EH (cell line): ENCODE measurements at places on chromosomes 2 and 18.

GRCh38 chr2:37737507-37737906, 66.1 kb upstream of the CDC42EP3 start:
- DNase-seq: peak; percentile 45

DNA sequence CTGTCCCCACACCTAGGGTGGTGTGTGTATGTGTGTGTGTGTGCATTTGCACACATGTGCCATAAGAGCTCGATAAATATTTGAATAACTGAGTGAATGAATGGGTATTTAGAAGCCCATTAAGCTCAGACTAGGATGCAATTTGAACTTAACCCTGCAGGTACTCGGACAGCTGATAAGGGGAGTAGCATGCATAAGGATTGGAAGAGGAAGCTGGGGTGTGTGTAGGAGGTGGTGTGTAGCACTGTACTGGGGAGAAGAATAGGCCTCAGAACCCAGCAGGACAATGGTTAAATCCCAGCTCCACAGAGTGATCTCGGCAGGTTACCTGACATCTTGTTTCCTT, 1.8 kb upstream of the KCNF1 start:
- no peak for DNase-seq

- no peak for DNase-seq
Observed at GRCh38 chr2:10551496-10551895, 103.4 kb upstream of the ODC1 start.

DNA sequence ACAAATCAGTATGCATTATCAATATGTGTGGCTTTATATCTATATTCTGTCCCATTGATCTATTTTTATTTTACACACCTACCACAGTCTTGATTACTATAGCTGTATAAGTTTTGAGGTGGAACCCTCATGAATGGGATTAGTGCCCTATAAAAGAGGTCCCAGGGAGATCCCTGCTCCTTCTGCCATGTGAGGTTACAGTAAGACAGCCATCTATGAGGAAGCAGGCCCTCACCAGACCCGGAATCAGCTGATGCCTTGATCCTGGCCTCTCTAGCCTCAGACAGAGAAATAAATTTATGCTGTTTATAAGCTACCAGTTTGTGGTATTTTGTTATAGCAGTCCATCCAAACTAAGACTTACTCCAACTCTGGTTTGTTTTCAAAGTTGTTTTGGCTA, 54.9 kb downstream of the HNRNPLL start:
- DNase-seq: no peak

GRCh38 chr18:47120428-47120827, 29.9 kb downstream of the HDHD2 start:
- no peak for DNase-seq

- no peak for DNase-seq
Observed at GRCh38 chr2:234156326-234156725, 105.8 kb downstream of the SPP2 start.

GRCh38 chr18:49970319-49970718, 157.0 kb upstream of the ACAA2 start:
- DNase-seq: no peak

GRCh38 chr2:69209482-69209881, 177.5 kb downstream of the GFPT1 start:
- DNase-seq: no peak

DNA sequence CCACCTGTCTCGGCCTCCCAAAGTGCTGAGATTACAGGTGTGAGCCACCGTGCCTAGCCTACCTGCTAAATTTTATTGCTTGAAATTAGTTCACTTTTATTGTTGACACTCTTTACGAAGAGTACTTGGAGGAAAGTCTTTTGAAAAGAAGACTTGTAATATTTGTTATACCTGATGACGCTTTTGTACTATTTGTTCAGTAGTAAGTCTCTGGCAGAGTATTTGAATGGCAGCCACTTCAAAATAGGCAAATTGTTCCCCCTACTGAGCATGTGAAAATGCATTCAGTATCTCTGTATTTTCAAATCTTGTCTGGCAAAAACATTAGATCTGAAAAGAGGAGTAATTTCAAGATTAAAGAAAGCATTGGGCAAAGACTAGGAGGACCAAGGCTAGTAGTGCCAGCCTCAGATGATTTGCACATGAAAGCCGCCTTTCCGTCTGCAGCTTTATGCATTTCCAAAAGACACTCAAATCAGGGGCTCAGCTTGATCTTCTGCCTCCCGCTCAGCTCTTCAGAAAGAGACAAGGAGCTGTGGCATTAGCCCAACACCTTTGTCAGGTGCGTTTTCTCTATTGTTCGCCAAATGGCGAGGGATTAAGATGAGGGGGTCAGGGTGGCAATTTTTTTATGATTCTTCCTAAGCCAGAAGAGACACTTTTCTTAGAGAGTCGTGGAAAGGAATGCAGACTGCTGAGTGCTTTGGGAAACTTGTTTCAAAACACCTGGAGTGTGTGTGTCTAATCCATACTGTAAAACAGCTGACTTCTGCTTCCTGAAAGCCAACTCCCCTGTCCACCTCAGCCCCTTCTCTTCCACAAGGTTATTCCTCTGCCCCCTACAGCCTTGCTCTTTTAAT, 18.8 kb upstream of the FOXI3 start:
- DNase-seq: no peak

- DNase-seq: peak; percentile 81
Observed at GRCh38 chr18:62621546-62621945, 93.8 kb upstream of the PHLPP1 start.
